ENCODE measurements at places on chromosomes 2 and 18.

- no peak for DNase-seq
Observed at GRCh38 chr2:173630425-173631126, 275.9 kb downstream of the CDCA7 start.

GRCh38 chr2:41736586-41736985 is 311.2 kb upstream of the PKDCC start:
- no peak for DNase-seq

- no peak for DNase-seq
Observed at GRCh38 chr2:85712336-85712735, 18.2 kb downstream of the GNLY start.

DNA sequence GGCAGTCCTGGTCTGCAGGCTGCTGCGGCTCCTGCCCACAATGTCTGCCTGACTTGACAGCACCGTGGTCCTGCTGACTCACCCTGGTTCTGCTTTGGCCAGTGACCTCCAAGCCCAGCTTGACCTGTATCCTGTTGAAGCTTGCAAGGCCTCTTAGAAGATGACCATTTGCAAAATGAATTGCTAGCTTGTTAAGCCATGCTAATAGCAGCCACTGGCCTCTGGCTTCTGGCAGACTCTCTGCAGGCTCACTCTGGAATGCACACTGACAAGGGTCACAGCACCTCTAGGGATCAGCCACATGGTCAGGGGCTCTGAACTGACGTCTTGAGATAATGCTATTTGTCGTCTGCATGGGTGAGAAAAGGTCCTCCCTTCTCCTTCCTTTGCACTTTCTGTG is 25.9 kb downstream of the CNGA3 start:
- no peak for DNase-seq

- no peak for DNase-seq
Observed at GRCh38 chr18:3966246-3966641, 488.9 kb downstream of the DLGAP1 start.

DNA sequence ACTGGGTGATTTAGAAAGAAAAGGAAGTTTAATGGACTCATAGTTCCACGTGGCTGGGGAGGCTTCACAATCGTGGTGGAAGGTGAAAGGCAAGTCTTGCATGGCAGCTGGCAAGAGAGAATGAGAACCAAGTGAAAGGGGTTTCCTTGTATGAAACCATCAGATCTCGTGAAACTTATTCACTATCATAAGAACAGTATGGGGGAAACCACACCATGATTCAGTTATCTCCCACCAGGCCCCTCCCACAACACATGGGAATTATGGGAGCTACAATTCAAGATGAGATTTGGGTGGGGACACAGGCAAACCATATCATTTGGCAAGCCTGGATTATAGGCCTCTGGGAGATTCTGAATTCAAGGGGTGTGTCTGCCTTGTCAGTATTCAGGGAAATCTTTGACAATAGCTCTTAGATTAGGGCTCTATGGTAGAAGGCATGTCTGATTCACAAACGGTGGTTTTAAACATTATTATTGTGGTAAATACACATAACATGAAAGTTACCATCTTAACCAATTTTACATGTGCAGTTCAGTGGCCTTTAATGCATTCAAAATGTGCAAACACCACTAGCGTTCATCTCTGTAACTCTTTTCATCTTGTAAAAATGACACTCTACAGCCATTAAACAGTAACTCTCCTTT is 15.3 kb upstream of the PLB1 start:
- DNase-seq, result no peak

GRCh38 chr2:55302241-55302640 is 33.2 kb upstream of the MTIF2 start:
- no peak for DNase-seq

- DNase-seq, result peak; percentile 57
Observed at GRCh38 chr2:237290261-237290660, 123.7 kb downstream of the COL6A3 start.

- DNase-seq, result no peak
Observed at GRCh38 chr2:10350761-10351160, 48.1 kb downstream of the HPCAL1 start.

- DNase-seq, result no peak
Observed at GRCh38 chr18:61334951-61335683, 1.9 kb downstream of the CDH20 start.

DNA sequence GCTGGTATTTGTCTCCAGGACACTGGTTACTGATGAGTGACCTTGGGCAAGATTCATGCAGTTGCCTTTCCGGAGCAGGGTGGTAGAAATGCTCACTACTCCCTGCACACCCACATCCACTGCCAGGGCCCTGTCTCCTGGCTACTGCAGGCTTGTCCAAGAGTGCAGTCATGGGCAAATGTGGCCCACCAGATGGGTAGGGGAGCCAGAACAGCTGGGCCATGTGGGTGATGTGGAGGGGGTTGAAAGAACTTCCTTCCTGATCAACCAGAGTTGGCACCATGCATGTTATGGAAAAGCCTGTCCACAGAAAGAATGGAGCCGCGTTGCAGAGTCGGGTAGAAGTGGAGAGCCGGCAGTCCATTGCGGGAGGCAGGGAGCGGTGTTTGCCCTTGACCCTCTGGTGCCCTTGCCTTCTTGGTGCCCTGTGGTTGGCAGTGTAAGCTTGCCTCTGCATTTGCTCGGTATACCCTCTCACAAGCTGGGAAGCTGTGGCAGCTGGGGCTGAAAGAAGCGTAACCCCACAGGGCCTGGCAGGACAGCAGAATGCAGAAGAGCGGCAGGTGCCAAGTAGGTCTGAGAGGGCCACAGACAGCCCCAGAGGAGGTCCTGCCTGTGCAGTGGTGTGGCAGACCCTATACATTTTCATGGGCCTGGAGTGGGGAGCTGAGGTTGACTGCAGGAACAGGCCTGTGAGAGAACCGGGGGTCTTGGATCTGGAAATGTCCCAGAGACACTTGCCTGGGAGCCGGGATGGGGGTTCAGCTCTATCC is 253.2 kb downstream of the TFCP2L1 start:
- no peak for DNase-seq

- DNase-seq, result no peak
Observed at GRCh38 chr2:219308142-219309101, 779 bp downstream of the PTPRN start.

DNA sequence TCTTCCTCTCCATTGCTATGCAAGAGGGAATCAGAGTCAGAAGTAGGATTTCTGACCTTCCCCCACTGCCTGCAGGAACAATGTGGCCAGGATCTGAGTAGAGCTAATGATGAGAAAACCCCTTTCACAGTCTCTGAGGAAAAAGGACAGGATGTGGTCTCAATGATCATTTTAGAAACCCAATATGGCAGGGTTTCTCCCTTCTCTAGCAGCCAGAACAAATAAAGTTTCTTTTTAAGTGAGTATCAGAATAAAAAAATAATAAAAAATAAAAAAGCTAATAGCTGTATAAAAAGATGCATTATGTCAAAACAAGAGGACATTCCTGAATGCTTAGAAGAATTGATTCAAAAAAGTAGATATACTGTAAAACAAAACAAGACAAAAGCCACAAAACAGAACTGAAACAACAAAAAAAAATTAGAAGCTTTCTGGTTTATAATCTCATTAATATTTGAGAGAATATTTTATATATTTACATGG is 1124.9 kb upstream of the ZEB2 start:
- DNase-seq, result no peak

- DNase-seq, result peak; percentile 81
Observed at GRCh38 chr2:36355151-36355889, at the start of gene CRIM1. Gene CRIM1 (plus strand): TSS chr2:36355778. CDS start chr2:36356293, 515 bp downstream.

- no peak for DNase-seq
Observed at GRCh38 chr2:205714789-205715720, 32.8 kb downstream of the NRP2 start.

- no peak for DNase-seq
Observed at GRCh38 chr2:47238638-47239037, 83.5 kb upstream of the STPG4 start.

All from fibroblast of the conjunctiva (primary cell).